ENCODE measurements at places on chromosomes 13 and 19. TPM values are rescaled to one million over a fixed set of nuclear protein-coding genes. Genes with fewer than 3 reads are reported as not detected.

MEIS3 gene
- 48.6 TPM for total RNA-seq

SEMA6B gene
- 1.2 TPM for total RNA-seq

MAMSTR gene
- 0.12 TPM for total RNA-seq

ZNF763 gene
- total RNA-seq: 2.3 TPM

TLE6 gene
- total RNA-seq: 0.12 TPM

KIRREL2 gene
- total RNA-seq: not detected

IL12RB1 gene
- not detected for total RNA-seq

CDC42EP5 gene
- 41.0 TPM for total RNA-seq

MARCHF2 gene
- total RNA-seq: 86.8 TPM

CAPN12 gene
- 0.08 TPM for total RNA-seq

SERP2 gene
- total RNA-seq: 3.8 TPM

F10 gene
- 4.1 TPM for total RNA-seq

LILRA6 gene
- total RNA-seq: not detected

JAK3 gene
- total RNA-seq: 1.3 TPM
